Cardiac atrium fibroblast (primary cell): ENCODE measurements at places on chromosomes 7 and 10. TPM values are rescaled to one million over a fixed set of nuclear protein-coding genes. Genes with fewer than 3 reads are reported as not detected.

ABCC2 gene
- 0.32 and 0.54 TPM in 2 replicates for total RNA-seq

MYO1G gene
- total RNA-seq = not detected in 2 replicates

EGFR gene
- 35.4 and 49.9 TPM in 2 replicates for total RNA-seq

AKR1C1 gene
- total RNA-seq = 48.6 and 92.2 TPM in 2 replicates

ADCYAP1R1 gene
- total RNA-seq = not detected in 2 replicates
